Stimulated activated naive CD8-positive, alpha-beta T cell treated with anti-CD3 and anti-CD28 coated beads, Interleukin-15, Interleukin-2, amounts not matched to agents 100 U/mL and 50 U/mL, for 24 hours (primary cell): ENCODE measurements at places on chromosomes 6 and 20.

DNA sequence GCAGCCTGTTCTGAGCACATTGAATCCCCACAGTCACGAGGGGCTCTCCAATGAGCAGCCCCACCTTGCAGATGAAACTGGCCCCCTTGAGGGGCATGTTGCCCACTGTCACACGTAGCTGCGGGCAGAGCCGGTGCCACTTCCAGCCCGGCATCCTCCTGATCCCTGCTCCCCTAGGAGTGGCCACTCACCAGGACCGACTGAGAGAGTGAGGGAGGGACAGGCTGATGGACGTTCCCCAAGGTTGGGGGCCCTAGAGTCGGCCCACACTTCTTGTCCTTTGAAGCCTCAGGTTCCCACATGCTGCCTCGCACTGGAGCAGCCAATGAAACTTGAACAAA lies 10.5 kb downstream of the ENTPD6 start:
- DNase-seq: no peak

GRCh38 chr20:42740226-42740870 lies 449.4 kb downstream of the PTPRT start:
- DNase-seq: no peak

- DNase-seq: no peak
These were observed 244.2 kb upstream of the RIMS1 start for GRCh38 chr6:71642120-71642519.

- DNase-seq: no peak
These were observed 16.6 kb downstream of the ADRM1 start for GRCh38 chr20:62319346-62319909.

- DNase-seq: no peak
These were observed 121.0 kb downstream of the SYNDIG1 start for GRCh38 chr20:24590178-24590982.

GRCh38 chr6:48825501-48826151 lies 637.4 kb downstream of the MMUT start:
- no peak for DNase-seq

DNA sequence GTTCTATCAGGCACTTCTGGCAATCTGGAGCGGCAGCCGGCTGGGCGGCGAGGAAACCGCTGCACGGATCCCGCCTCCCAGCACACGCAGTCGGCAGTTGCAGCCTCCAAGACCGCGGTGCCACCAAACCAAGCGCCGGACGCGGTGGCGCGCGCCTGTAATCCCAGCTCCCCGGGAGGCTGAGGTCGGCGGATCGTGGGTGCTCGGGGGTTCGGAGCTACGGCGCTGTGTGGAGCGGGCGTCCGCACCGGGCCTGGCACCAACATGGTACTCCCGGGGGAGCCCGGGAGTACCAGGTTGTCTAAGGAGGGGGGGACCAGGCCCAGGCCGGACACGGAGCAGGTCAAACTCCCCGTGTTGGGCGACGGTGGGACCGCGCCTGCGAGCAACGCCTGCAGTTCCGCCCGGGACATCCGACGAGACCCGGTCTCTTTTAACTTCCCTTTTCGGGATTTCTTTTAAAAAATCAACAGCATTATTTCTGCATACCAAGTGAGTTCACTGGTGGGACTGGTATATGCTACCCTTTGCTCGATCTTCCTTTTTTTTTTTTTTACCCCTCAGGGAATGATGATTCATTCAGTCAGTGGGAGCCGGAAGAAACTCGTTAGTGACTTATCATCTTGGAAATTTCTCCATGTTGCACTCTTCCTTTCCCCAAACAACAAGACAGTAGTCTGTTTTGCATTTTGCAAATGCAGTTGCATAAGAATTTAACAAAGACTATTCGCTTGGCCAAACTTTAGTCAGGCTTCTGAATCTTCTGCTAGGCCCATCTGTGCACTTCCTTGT lies 27.6 kb downstream of the ZNF311 start:
- DNase-seq: peak; percentile 32

- DNase-seq: no peak
These were observed 29.7 kb upstream of the TMX4 start for GRCh38 chr20:8049310-8049709.

- DNase-seq: no peak
These were observed 146.7 kb upstream of the TAB2 start for GRCh38 chr6:149170564-149171452.

GRCh38 chr6:108133594-108134179 lies 32.1 kb upstream of the NR2E1 start:
- DNase-seq: peak; percentile 42

GRCh38 chr20:47758517-47759450 lies 26.5 kb downstream of the SULF2 start:
- no peak for DNase-seq

DNA sequence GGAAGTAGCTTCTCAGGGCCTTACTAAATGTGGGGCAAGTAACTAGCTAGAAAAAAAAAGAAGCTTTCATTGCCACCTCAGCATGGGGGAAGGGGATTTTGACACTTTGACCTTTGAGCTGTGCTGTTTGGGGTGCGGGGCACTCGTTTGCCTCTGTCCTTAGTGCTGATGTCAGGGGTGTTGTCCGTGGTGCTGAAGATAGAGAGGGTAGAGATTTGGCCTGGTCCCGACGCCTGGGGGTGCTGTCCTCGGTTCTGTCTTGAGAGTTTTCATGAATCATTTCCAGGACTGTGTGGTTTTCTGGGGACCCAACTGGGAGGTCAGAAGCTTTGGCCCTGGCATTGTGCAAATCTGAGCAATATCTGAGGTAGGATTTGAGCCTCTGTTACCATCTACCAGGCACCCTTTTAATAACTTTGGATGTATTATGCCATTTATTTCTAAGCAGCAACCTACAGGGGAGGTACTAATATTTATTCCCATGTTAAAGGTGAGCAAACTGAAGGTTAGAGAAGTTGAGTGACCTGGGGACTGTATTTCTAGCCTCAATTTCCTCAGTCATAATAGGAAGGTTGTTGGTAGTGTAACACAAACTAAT lies 78.0 kb downstream of the DLGAP4 start:
- peak; percentile 47 for DNase-seq

DNA sequence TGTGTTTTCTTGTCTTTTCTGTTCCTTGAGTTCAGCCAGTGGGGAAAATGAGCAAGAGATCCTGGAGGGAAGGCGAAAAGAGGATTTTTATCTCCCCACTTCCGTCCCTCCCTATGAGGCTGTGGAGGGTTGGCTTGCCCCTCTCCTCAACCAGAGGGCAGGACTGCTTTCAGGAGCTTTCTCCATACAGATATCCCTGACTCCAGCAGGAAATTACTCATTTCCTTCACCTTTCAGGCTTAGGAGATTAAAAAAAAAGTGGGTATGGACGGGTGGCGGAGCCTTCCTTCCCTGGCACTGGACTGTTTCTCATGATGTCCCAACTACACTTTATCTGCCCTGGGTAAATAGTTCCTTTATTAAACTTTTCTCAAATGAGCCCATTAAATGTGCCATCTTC lies 241.2 kb downstream of the FRK start:
- no peak for DNase-seq

DNA sequence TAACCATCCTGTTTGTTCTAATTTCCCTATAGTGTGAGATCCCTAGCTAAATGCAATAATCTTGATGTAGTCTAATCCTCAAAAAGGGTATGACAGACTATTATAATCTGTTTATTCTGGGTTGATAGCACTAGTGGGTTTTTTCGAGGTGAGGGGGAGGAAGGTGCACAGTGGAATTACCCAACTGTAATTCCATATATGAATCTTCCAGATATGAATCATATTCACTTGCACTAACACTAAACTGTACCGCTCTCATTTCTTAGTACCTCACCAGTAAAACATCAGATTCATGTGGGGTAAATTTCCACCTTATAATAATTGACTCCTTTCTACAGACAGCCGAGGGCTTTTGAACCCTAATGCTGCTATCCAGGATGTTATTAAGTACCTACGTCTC lies 16.5 kb downstream of the NCOA7 start:
- no peak for DNase-seq

DNA sequence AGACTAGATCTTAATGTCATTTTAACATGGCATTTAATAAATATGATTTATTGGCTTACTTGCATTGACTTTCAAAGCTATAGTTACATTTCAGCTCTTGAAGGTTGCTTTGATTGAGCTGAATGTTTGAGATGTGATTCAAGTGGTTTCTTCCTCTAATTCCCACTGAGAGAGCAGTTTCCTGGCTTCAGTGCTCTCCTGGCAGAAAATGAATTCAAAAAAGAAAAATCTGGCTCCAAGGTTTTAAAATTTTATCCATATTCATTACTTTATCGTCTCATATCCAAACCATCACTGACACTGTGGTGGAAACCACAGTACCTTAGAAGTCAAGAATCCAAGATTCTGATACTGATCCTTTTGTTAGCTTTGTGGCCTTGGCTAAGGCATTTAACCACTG lies 263.1 kb upstream of the HSF2 start:
- DNase-seq: no peak

- no peak for DNase-seq
These were observed 18.3 kb downstream of the C20orf173 start for GRCh38 chr20:35510951-35511735.
